Hematopoietic multipotent progenitor cell (in vitro differentiated cells): ENCODE measurements at places on chromosomes 4 and X. TPM values are rescaled to one million over a fixed set of nuclear protein-coding genes. Genes with fewer than 3 reads are reported as not detected.

NLGN3 gene
- total RNA-seq: 1.3 TPM

DNA sequence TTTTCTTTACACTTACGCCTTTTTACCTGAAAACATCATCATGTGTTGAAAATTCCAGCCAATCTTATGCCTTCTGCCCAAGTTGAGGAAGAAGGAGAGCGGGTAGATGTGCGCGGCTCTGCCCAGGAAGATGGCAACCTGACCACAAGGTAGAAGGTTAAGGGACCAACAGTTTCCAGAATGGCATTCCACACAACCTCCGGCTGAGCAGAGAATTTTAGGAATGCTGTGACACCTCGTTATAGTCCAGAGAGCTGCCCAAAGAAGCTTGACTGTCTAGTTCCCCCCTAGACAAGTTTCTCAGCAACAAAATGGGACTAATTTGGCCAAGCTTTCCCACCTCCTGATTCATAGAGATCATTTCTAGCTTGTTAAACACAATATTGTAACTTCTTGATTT lies 75.1 kb downstream of the CHST7 start:
- no peak for DNase-seq

- DNase-seq: peak; percentile 22
Measured at GRCh38 chrX:41737065-41737464, 13.1 kb downstream of the GPR82 start.

- DNase-seq: no peak
Measured at GRCh38 chrX:84216881-84217280, 28.9 kb upstream of the RPS6KA6 start.

DNA sequence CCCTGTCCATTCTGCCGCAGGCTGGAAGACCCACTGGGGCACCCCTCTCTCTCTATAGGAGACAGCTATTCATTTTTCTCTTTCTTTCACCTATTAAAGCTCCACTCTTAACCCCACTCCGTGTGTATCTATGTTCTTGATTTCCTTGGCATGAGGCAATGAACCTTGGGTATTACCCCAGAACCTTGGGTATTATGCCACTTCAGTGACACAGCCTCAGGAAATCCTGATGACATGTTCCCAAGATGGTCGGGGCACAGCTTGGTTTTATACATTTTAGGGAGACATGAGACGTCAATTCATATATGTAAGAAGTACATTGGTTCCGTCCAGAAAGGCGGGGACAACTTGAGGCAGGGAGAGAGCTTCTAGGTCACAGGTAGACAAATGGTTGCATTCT lies 13.4 kb downstream of the HTT-AS start:
- DNase-seq: no peak

GAGE2A gene
- not detected for total RNA-seq

DNA sequence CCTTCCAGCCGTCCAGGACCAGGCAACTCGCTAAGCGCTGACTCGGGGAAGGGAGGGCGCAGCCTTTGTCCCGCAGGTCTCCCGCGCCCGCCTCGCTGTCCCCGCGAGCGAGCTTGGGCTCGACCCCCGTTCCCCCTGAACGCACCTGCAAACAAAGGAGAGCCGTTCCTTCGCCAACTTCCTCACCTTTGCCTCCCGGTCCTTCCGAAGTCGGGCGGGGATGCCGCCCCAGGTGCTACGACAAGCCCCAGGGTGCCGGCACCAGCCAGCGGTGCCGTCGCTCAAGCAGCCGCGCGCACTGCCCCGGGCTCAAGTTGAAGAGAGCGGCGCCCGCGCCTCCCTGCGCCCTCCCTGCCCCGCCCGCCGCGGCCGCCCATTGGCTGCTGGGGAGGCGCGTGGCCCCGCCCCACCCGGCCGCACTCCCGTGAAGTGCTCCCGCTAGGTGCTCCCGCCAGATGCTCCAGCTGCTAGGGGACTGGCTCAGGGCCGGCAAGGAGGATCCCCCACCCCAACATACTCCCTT lies 107.1 kb downstream of the NSUN7 start:
- DNase-seq: no peak

DUX4 gene
- not detected for total RNA-seq

PRDM5 gene
- total RNA-seq: 2.2 TPM

- no peak for DNase-seq
Measured at GRCh38 chr4:55729351-55730279, 90.0 kb upstream of the EXOC1L start.
